ENCODE measurements at places on chromosomes 4 and X. TPM values are rescaled to one million over a fixed set of nuclear protein-coding genes. Genes with fewer than 3 reads are reported as not detected.

AMOT gene
- polyA plus RNA-seq = 20.0 TPM

ZNF280C gene
- polyA plus RNA-seq = 11.5 TPM

POLA1 gene
- 12.3 TPM for polyA plus RNA-seq

PASD1 gene
- 0.06 TPM for polyA plus RNA-seq

NHS gene
- polyA plus RNA-seq = 5.0 TPM

F9 gene
- not detected for polyA plus RNA-seq

XAGE1A gene
- polyA plus RNA-seq = not detected

GABRG1 gene
- 0.62 TPM for polyA plus RNA-seq

DBET gene
- not detected for polyA plus RNA-seq

HSPA4L gene
- polyA plus RNA-seq = 6.2 TPM

KDR gene
- polyA plus RNA-seq = 66.3 TPM

PABPC1L2B gene
- polyA plus RNA-seq = not detected

P2RY4 gene
- polyA plus RNA-seq = 0.62 TPM

TCEAL2 gene
- 2.5 TPM for polyA plus RNA-seq

TMPRSS11F gene
- not detected for polyA plus RNA-seq

ZNF275 gene
- polyA plus RNA-seq = 15.2 TPM

PAGE5 gene
- not detected for polyA plus RNA-seq

TDO2 gene
- polyA plus RNA-seq = 29.7 TPM

CFAP47 gene
- 4.8 TPM for polyA plus RNA-seq

ADAMTS3 gene
- polyA plus RNA-seq = 8.7 TPM

LETM1 gene
- polyA plus RNA-seq = 13.9 TPM
